Type B pancreatic cell (in vitro differentiated cells): ENCODE measurements at places on chromosomes 5 and 9. TPM values are rescaled to one million over a fixed set of nuclear protein-coding genes. Genes with fewer than 3 reads are reported as not detected.
A peak's percentile ranks its signal among the peaks of the same experiment; 100 is the strongest.

Gene TESK1
- total RNA-seq = 30.6 and 42.4 TPM in 2 replicates

Gene TSSK1B
- 0.12 and 0.24 TPM in 2 replicates for total RNA-seq

Gene PCDHGA6
- 0.41 and 0.86 TPM in 2 replicates for total RNA-seq

Gene ANGPTL2
- 5.4 and 20.6 TPM in 2 replicates for total RNA-seq

Gene BTNL3
- total RNA-seq = 0.82 and 2.7 TPM in 2 replicates

Gene TRPM6
- total RNA-seq = 1.4 and 16.9 TPM in 2 replicates

Gene HSD17B4
- total RNA-seq = 184 and 204 TPM in 2 replicates

GRCh38 chr5:96093340-96093739 is 131.7 kb upstream of the ELL2 start:
- no peak overlapping the region for H3K4me3 ChIP-seq
- H3K27me3 ChIP-seq = no peaks in the 10 kb centered on the region
- peaks cover 3% of the 10 kb centered on the region for H3K4me1 ChIP-seq
- H3K27ac ChIP-seq = no peak overlapping the region
- no peaks in the 10 kb centered on the region for H3K36me3 ChIP-seq

- H3K4me3 ChIP-seq = no peak overlapping the region
- no peaks in the 10 kb centered on the region for H3K4me1 ChIP-seq
- no peak overlapping the region for H3K27ac ChIP-seq
- DNase-seq = peak; percentile 58
- no peaks in the 10 kb centered on the region for H3K27me3 ChIP-seq
These were observed 73.8 kb downstream of the AMBP start for GRCh38 chr9:114004221-114004716.

GRCh38 chr5:150400316-150401075 is 12.2 kb downstream of the CD74 start:
- peaks cover 3% of the 10 kb centered on the region for H3K4me1 ChIP-seq
- no peaks in the 10 kb centered on the region for H3K27me3 ChIP-seq
- peaks cover 33% of the 10 kb centered on the region for H3K36me3 ChIP-seq
- no peak overlapping the region for H3K4me3 ChIP-seq
- H3K27ac ChIP-seq = no peak overlapping the region

DNA sequence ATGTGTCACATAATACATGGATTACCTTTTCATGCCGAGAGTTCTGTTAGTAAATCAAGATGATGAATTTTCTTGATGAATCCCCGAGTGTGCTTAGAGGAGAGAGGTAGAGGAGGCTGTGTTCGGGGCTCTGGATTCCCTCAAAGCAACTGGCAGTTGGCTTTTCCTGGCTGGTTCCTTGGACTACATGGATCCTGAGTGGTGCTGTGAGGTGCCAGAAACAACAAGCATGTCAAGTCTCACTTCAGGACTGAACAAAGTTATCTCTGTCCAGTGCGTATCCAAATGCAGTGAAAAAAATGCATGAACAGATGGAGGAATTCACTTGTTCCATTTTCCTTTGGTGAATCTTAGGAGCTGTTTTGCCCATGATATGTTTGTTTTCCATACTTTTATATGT is 231.7 kb downstream of the FBXL7 start:
- H3K4me3 ChIP-seq = no peak overlapping the region
- H3K27ac ChIP-seq = no peak overlapping the region
- H3K36me3 ChIP-seq = peaks cover 4% of the 10 kb centered on the region
- H3K4me1 ChIP-seq = peaks cover 5% of the 10 kb centered on the region
- H3K27me3 ChIP-seq = no peaks in the 10 kb centered on the region
- DNase-seq = no peak

GRCh38 chr9:29348999-29349398 is 1775.7 kb upstream of the C9orf72 start:
- no peak for DNase-seq
- no peaks in the 10 kb centered on the region for H3K36me3 ChIP-seq
- no peaks in the 10 kb centered on the region for H3K27me3 ChIP-seq
- no peaks in the 10 kb centered on the region for H3K4me1 ChIP-seq
- no peak overlapping the region for H3K27ac ChIP-seq
- no peak overlapping the region for H3K4me3 ChIP-seq

- H3K27me3 ChIP-seq = no peaks in the 10 kb centered on the region
- DNase-seq = no peak
These were observed 84.9 kb upstream of the CEP78 start for GRCh38 chr9:78150983-78151356.

DNA sequence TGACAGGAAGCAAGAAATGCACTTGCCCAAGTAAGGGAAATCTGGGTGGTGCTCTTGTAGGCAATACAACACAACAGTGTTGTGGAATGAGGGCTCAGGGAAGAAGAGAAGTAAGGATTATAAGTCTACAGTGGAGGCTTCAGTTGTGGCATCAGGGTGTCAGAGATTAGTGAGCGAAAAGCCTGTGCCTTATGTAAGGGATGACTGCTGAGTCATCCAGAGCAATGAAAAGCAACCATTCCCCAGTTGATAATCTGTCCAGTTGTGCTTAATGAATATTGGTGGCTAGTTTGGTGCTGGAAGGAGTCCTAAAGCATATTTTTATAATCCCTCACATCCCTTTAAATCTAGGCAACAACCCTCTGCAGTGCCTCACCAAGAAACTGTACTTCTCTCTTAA is 42.0 kb downstream of the FBXO38 start:
- H3K36me3 ChIP-seq = peaks cover 37% of the 10 kb centered on the region
- no peaks in the 10 kb centered on the region for H3K4me1 ChIP-seq
- no peak for DNase-seq
- no peaks in the 10 kb centered on the region for H3K27me3 ChIP-seq
- no peak overlapping the region for H3K4me3 ChIP-seq

GRCh38 chr9:89596937-89597555 is 7.8 kb upstream of the GADD45G start:
- no peaks in the 10 kb centered on the region for H3K36me3 ChIP-seq
- H3K4me3 ChIP-seq = no peak overlapping the region
- H3K27me3 ChIP-seq = peaks cover 19% of the 10 kb centered on the region
- peaks cover 6% of the 10 kb centered on the region for H3K4me1 ChIP-seq
- H3K27ac ChIP-seq = no peak overlapping the region
- DNase-seq = peak; percentile 42

GRCh38 chr5:132054697-132055440 is 5.6 kb upstream of the IL3 start:
- H3K4me1 ChIP-seq = no peaks in the 10 kb centered on the region
- no peak overlapping the region for H3K4me3 ChIP-seq
- no peak overlapping the region for H3K27ac ChIP-seq
- peaks cover 3% of the 10 kb centered on the region for H3K27me3 ChIP-seq

DNA sequence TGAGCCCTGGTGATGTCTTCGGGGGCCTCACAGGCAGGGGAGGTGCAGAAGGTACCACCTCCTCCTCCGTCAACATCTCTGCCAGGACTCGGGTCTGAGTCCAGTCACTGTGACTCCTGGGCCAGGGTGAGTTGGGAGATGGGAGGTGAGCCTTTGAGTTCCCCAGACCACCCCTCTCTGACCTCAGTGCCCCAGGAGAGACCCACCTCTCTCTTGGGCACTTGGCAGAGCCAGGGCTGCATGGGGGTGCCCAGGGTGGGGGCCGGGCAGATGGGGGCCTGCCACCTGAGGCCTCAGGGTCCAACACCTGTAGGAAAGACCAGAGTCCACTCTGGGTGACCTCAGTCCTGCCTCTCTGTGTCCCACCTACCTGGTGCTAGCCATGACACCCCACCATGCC is 6.8 kb downstream of the KIF12 start:
- no peak overlapping the region for H3K27ac ChIP-seq

GRCh38 chr9:116644091-116644688 is 42.9 kb upstream of the TRIM32 start:
- H3K27me3 ChIP-seq = peaks cover 44% of the 10 kb centered on the region
- no peak overlapping the region for H3K4me3 ChIP-seq
- no peak overlapping the region for H3K27ac ChIP-seq
- peaks cover 15% of the 10 kb centered on the region for H3K4me1 ChIP-seq

DNA sequence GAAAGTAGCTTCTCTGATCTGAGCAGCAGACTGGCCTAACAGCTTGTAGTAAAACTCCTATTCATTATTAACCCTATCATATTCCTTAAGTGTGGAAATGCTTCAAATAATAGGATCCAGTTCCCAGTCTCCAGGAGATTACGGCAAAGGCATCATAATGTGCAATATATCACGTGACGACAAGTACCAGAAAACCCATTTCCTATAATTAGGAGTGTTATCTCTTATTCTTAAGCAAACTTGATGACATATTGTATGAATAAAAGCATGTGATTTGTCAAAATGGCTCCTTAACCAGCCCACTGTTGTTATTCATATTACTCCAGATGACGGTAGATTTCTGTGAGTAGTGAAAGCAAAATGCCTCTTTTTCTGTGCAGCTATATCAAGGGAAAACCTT is 2.9 kb downstream of the SV2C start:
- no peak for DNase-seq
- no peak overlapping the region for H3K27ac ChIP-seq
- H3K27me3 ChIP-seq = peaks cover 87% of the 10 kb centered on the region
- peaks cover 10% of the 10 kb centered on the region for H3K4me1 ChIP-seq
- H3K4me3 ChIP-seq = peak overlapping the region; percentile 82

DNA sequence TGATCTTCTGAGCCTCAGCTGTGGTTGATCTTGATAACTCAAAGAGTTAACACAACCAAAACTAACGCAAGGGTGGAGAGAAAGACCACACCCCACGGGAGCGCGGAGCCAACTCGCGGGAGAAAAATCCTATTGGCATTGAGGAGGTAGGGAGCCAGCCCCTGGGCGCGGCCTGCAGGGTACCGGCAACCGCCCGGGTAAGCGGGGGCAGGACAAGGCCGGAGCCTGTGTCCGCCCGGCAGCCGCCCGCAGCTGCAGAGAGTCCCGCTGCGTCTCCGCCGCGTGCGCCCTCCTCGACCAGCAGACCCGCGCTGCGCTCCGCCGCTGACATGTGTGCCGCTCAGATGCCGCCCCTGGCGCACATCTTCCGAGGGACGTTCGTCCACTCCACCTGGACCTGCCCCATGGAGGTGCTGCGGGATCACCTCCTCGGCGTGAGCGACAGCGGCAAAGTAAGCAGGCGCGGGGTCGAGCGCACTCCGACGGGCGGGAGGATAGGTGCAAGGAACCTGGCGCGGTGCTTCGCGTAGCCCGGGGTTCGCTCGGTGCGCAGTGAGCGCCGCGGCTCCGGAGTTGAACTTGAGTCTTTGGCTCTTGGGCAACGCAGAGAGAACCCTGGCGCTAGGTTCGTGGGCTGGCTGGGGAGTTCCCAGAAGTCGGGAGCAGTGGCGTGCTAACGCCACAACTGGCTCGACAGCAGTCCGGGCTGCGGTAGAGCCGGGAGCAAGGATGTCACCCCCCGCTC is at the start of gene GDA:
Gene GDA, plus strand, starts transcription at position 210 of the 745 bp plus-strand sequence. Its CDS starts 120 bp downstream, at position 330.
- H3K4me1 ChIP-seq = no peaks in the 10 kb centered on the region
- H3K4me3 ChIP-seq = peak within 1 kb of the TSS; percentile 69
- no peaks in the 10 kb centered on the region for H3K36me3 ChIP-seq
- H3K27ac ChIP-seq = no peak within 1 kb of the TSS

GRCh38 chr5:125149527-125149926 is 403.1 kb upstream of the ZNF608 start:
- H3K27me3 ChIP-seq = peaks cover 6% of the 10 kb centered on the region
- H3K36me3 ChIP-seq = no peaks in the 10 kb centered on the region
- H3K4me3 ChIP-seq = peak overlapping the region; percentile 7

GRCh38 chr9:124251605-124252378 is 6.0 kb upstream of the NEK6 start:
- H3K4me3 ChIP-seq = no peak overlapping the region
- peaks cover 19% of the 10 kb centered on the region for H3K4me1 ChIP-seq
- no peak overlapping the region for H3K27ac ChIP-seq
- no peak for DNase-seq

DNA sequence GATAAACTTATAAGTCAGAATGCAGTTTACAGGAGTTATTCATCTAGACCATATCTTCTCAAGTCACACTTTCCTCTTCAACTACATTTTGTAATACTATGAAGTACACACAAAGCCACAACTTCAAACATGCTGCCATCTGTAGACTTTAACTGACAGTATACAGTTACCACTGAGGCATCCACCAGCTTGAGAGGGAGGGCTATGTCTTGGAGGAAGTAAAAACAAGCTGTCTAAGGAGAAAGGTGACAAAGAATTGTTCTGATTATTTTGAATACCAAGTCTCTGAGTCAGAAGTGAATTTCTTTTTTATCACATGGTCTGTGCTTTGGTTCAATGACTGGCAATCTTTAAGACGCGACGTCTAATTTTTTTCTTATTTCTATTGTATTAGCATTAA is 97.6 kb upstream of the CDH10 start:
- no peaks in the 10 kb centered on the region for H3K36me3 ChIP-seq
- no peak for DNase-seq
- H3K4me3 ChIP-seq = no peak overlapping the region
- H3K27ac ChIP-seq = no peak overlapping the region
- no peaks in the 10 kb centered on the region for H3K4me1 ChIP-seq

DNA sequence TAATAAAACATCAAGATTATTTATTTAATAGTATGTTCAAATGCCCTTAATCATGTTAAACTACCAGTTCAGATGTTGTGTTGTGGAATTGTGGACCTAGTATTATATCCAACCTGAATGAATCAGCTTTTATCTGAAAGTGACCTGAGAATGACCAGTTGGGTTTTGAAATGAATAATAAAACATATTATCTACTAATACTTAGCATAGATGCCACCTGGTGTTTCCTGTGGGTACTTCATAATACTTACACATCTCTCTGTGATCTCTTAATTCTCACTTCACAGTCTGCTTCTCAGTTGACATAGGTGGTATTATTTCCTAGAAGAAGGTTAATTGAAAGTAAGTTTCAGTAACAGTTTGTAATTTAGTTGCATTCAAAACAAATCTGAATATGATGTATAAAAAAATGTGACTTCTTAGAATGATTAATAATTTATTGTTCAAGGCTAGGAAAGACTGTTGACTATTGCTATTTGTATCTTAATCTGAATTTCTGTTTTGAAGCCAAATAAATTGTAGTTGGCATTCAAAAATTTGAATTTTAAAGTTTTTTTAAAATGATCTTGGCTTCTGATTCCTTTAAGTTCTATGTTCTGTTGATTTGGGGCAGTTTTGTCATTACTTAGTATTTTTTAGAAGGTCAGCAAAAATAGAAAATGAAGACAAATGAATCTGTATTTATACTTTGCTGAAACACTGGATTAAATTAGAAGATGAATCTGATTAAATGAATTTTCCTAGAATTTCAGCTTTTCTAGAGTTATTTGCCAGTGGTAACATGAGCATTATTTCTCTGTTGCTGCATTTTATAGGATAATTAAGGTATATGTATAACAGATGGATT is 48.2 kb downstream of the KIF2A start:
- H3K27ac ChIP-seq = no peak overlapping the region
- no peaks in the 10 kb centered on the region for H3K4me1 ChIP-seq
- peaks cover 15% of the 10 kb centered on the region for H3K36me3 ChIP-seq
- DNase-seq = no peak

DNA sequence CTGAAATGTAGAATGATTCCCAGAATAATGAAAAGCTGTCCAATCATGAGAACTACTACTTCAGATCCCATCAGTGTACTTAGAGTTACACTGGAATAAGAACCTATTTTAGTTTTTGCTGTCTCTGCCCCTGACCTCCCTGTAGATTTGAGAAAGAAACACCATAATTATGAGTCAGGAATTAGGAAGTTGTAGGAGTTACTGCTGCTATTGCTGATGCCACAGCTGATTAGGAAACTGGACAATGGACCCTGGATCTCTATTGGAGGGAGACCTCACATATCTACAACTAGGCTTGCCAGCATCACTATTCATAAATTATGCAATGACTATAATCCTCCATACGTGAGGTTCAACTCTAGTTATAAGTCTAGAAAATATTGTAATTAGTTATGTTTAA is 48.8 kb upstream of the EDIL3 start:
- no peak overlapping the region for H3K4me3 ChIP-seq
- no peaks in the 10 kb centered on the region for H3K36me3 ChIP-seq
- no peak overlapping the region for H3K27ac ChIP-seq
- H3K27me3 ChIP-seq = no peaks in the 10 kb centered on the region
- H3K4me1 ChIP-seq = peaks cover 4% of the 10 kb centered on the region
